Activated CD4-positive, alpha-beta T cell treated with anti-CD3 and anti-CD28 coated beads, Interleukin-2, amount 50 U/mL, for 48 hours (primary cell): ENCODE measurements at places on chromosomes 6 and 20.
A peak's percentile ranks its signal among the peaks of the same experiment; 100 is the strongest.

- no peak for DNase-seq
These were observed 14.3 kb downstream of the SERPINB6 start for GRCh38 chr6:2956930-2957685.

- no peak for DNase-seq
These were observed 31.4 kb downstream of the PTPN1 start for GRCh38 chr20:50541606-50542041.

DNA sequence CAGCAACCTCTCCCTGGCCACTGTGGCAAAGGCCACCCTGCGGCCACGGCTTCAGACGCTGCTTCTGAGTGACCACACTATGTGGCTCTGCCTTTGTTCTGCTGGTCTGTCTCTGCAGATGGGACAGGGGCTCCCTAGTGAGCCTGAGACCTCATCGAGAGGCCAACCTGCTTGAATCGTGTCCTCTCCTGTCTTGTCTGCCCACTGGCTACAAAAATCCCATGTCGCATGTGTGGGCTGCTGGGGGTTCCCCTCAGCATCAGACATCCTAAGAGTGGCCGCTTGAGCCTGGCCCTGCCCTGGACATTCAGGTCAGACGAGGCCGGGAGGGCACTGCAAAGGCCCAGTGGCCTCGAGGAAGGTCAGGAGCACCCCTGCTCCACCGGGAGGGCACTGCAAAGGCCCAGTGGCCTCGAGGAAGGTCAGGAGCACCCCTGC is 222.9 kb downstream of the DLL1 start:
- no peak for DNase-seq

DNA sequence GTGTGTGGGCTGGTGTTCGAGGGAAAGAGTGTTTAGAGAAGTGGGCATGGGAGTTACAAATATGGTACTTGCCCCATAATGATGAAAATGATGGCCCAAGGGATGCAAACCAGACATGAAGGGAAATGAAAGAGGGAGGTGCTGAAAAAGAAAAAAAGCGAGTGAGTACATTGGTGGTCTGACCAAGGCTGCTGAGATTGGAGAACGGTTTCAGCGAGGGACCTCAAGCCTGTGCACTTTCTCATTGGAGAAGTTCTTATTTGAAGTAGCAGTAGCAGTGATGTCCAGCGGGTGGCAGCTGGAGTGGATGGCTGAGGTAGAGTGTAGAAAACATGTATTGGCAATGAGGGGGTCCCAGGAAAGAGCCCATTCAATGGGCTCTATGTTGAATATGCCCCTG is 54.8 kb downstream of the TNFAIP3 start:
- DNase-seq, result no peak

DNA sequence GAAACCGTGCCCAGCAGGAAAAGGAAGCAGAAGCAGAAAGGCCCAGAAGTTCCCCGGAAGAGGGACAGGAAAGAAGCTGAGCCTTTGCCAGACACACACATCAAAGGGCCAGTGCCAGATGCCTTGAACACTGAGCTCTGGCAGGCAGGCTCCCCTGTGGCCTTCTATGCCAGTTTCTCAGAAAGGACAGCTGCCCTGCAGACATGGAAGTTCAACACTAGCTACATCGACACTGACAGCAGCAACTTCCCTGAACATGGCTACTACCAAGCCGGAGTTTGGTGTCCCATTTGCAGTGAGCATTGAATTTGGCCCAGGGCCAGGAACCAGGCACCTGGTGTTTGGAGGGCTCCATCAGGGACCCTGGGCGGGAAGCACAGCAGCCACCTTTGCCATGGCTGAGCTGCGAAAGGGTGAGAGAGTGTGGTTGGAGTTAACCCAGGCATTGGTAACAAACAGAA is 8.0 kb upstream of the RAET1E start:
- no peak for DNase-seq

DNA sequence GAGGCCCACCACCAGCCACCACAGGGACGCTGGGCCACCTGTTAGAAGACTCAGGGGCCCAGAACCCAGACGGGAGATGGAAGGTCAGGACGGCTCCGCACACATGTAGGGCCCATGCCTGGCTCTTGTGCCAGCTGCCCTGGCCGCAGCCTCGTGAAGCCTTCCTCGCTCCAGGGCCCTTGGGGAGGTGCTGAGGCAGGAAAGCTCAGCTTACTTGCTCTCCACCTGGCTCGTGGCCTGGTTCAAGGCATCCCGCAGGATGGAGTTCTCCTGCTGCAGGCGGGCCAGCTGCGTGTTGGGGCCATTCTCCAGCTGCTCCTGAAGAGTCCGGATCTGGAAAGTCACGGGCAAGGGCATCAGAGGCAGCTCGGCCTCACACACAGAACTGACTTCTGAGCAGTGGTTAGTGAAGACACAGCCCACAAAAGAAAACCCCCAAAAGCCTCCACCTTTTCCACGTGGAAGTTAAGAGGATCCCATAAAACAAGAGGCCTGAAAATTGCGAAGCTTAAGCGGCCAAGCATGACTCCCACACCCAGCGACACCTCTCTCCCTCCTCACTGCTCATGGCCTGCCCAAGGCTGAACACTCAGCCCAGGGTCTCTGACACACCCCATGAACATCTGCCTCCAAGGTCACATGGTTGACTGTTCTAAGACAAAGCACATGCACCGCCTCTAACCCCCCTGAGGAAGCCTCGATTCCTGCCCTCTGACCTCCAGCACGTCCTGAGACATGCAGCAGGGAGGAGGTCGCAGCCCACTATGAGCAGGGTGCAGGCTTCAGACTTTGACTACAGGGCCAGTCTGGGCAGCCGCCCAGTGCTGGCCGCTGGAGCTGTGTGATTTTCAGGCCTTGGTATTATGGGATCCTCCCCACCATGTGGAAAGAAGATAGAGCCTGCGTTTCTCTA is 46.5 kb downstream of the RRBP1 start:
- no peak for DNase-seq

DNA sequence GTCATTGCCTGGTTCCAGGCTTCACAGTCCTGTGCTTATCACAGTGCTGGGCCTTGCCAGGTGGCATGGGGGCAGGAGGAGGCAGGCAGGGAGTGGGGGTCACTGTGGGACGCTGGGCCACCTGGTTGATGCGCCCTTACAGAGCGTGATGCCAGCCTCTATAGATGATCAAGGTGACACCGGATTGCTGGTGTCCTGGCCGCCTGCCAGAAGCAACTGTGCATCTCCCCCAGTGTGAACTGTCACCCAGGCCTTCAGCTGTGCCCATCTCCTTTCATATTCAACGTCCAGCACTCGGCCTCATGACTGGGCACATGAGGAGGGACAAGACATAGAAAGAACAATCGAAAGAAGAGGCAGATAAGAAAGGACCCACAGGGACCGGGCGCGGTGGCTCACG is 318.9 kb downstream of the TAF4 start:
- DNase-seq, result no peak

- DNase-seq, result no peak
These were observed 5.9 kb upstream of the SCML4 start for GRCh38 chr6:107830060-107830459.

DNA sequence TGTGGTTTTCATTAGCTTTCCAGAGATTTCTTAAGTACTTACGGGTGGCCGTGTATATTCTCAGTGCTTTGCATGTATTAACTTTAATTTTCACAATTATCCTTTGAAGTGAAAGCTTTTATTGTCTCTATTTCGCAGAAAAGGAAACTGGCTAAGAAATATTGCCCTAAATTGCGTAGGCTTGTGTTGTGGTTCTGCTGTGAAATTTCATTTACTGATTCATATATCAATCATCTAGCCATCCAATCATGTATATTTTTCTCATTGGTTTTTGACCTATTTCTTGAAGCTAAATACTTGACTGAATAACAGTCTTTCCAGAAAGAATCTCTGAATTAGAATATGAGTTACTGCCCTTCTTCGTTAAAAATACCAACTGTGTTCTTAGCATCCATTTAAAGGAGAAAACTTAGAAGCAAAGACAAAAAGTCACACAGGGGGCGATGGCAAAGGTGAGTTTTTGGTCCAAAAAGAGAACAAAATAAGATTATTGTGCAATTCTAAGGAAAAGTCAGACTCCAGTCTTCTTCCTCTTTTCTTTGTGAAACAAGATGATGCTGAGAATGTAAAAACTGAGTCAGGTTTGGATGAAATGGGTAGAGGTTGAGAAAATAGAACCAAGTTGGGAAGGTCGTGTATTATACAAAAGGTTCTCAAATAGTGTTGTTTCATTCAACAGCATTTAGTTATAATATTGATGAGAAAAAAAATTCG is 1.4 kb downstream of the CYB5R4 start:
- no peak for DNase-seq

DNA sequence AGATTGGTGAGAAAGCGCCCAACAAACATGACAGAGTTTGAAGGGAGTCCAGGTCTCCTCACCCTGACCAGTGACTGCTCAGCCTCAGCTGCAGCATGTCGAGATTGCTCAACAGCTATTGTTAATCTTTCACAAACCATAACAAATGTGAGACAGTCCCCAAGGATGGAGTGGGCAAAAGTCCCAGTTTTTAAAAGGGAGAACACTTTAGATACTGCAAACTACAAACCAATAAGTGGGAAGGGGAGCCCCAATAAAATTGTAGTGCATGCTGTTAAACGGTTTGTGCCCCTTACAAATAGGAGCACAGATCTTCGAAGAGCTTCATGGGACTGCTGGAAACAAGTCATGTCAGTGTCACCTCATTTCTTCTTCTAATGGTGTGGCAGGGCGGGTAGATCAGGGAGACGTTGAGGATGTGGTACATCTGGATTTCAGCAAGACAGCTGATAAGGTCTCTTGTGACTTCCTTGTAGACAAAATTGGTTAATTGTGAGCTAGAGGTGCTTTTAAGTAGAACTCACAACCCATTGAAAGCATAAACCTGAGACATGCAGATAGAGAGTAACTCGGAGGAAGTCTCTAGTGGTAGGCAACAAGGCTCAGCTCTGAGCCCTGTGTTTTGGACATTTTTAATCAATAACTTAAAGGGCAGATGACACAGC is 134.0 kb upstream of the ARMC2 start:
- no peak for DNase-seq

- no peak for DNase-seq
These were observed 4.1 kb downstream of the ADAM33 start for GRCh38 chr20:3677733-3678132.

DNA sequence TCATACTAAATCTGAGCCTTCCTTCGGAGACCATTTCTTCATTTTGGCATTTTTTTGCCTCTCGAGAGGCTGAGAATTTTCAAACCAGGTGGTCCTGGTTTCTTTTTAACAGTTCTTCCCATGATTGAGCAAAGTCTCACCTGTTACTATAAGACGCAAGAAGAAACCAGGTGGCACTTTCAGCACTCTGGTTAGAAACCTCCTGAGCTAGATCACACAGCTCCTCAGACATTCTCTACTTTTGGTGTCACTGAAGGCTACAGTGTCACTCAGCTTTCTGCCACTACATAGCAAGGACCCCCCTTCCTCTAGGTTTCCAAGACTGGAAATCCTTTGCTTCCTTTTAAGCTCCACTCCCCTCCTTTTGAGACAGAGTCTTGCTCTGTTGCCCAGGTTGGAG is 7.3 kb downstream of the IFNGR1 start:
- no peak for DNase-seq

GRCh38 chr20:35192118-35192872 is 20.4 kb downstream of the PROCR start:
- no peak for DNase-seq

GRCh38 chr20:63658749-63659187 is 656 bp downstream of the RTEL1 start:
- peak; percentile 46 for DNase-seq

DNA sequence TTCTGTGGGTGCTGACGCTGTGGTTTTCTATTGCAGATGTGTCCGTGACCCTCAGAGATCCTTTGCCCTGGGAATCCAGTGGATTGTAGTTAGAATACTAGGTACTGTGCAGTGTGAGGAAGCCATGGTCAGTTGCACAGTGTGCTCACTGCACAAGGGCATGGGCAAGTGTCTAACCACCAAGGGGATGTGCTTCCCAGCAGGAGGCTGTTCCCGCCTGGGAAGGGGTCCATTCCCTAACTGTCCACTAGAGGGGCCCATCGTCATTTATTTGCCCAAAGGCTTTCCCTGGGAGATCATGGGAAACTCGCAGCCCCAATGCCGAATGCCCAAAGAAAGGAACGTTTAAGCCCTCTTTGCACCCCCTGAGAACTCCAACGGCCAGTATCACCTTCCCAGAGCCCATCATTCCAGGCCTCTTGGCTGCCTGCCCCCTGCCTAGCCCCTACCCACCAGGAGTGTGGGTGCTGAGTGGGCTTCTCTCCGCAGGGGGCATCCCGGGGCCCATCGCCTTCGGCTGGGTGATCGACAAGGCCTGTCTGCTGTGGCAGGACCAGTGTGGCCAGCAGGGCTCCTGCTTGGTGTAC is 26.2 kb downstream of the SLCO4A1 start:
- peak; percentile 54 for DNase-seq

DNA sequence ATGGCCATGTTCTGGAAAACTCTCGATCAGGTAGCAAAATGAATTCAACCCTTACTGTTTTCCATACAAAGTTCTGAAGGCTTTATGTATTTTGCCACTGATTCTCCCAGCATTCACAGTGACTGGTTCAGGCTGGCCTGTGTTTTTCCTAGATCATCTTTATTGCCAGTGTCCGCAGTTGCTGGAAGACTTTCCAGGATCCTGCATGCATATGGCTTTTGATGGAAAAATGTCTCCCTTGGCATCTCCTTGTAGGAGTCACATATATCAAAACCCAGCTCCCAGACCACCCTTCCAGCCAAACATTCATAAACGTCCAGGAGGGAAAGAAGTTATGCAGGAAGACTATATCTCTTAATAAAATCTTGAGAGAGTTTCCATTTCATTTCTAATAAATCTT is 588.8 kb downstream of the MAFB start:
- DNase-seq, result no peak

- DNase-seq, result no peak
These were observed 9.5 kb downstream of the PXDC1 start for GRCh38 chr6:3742076-3742425.

GRCh38 chr6:6748001-6748400 is 159.5 kb downstream of the LY86 start:
- no peak for DNase-seq
